ENCODE measurements at places on chromosomes 16 and 17.

- no peak for DNase-seq
Observed at GRCh38 chr16:67766291-67766690, 40.1 kb downstream of the RANBP10 start.

- no peak for DNase-seq
Observed at GRCh38 chr16:13926464-13926863, 6.5 kb downstream of the ERCC4 start.

GRCh38 chr17:44908761-44909326, 6.5 kb downstream of the GFAP start:
- DNase-seq = no peak

DNA sequence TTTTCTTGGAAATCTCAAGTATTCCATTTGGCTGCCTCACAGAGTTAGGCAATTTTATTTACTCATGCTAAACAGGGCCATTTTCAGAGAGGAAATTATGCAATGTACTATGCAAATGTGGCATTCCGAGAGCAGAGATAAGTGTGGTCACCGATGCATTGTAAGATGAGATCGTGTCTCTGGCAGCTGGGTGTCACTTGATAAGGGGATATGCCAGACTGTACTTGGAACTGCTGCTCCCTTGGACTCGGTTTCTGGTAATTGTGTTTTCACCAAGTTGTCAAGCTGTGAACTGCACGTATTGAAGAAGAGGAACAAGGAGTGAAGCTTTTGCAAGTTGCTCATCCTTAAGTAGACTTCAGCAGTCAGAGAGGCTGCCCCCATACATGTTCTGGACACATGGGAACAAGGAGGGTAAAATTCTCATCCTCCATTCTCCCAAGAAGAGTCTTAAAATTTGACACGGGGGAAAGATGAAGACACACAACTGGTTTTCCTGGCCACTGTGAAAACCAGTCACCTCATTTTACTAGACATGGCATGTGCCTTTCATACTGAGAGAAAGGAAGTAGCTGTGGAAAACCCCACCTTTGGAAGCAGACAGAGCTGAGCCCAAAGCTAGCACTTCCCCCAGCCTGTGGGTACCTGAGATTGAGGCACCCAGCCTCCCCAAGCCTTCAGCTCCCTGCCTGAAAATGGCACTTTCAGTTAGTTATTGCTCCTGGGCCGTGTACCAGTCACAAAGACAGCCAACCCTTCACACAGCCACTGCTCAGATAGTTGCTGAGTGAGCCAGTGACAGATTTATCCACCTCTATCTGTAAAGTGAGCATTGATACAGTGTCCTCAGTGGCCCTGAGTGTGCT, 150.7 kb downstream of the SOCS1 start:
- peak; percentile 95 for DNase-seq

- DNase-seq = no peak
Observed at GRCh38 chr16:34802396-34802795, 1343.0 kb downstream of the TP53TG3F start.

DNA sequence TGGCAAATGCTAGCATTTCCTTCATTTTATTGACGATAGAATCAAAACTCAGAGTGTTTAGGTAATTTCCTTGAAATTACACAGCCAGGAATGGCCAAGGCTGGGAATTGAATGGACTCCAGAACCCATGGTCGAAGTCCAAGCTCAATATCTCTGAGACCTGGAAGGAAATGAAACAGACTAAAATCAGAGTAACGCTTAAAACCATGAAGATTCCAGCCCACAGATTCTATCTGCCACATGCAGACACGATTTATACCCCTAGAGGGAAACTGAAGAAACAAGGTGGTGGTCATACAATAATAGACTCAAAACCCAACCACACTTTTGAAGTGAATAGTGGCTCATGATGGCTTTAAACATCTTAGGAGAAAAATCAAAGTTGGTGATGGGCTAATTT, 95.6 kb downstream of the PRKCA start:
- no peak for DNase-seq

GRCh38 chr16:55976815-55977214, 101.6 kb upstream of the CES5A start:
- no peak for DNase-seq

DNA sequence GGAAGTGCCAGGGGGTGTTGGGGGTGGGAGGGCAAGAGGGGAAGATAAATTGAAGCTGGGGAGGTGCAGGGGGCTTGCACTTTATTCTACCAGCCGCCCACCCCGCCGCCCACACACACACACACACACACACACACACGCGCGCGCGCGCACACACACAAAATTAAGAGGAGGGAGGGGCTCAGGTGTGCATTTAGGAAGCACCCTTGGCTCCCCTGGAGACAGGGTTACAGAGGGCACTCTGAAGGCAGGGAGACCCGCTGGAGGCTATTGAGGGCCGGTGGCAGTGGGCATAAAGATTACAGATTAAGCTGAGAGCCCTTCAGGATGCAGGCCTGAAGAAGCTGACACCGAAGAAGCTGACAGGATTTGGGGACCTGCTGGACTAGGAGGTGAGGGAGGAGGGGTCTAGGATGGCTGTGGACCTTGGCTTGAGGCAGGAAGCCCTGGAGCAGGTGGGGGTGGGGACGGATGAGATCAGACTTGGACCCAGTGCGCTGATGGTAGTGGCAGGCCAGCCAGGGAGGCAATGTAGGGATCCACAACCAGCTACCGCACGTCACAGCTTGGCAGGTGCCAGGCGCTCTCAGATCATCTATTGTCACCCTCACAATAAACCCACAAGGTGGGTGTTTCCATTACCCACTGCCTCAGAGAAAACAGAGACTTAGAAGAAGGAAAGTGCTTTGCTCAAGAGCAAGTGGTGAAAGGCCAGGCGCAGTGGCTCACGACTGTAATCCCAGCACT, 772 bp upstream of the SAMD14 start:
- no peak for DNase-seq

- DNase-seq = no peak
Observed at GRCh38 chr16:4231367-4231766, 10.5 kb downstream of the SRL start.

DNA sequence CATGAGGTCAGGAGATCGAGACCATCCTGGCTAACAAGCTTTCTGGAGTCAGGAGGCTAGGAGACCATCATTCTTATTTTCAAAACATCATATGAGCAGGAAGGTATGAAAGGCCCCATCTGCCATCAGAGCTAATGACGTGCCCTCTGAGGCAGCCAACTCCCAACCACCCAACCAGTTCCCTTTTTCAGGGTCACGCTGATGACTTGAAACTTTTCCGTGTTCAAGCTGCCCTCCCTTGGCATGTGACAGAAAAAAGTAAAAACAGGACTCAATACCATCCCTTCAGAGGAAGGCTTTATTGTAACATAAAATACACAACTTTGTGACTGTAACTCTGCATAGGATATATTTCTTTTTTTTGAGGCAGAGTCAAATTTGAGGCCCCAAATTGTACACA, 4.6 kb upstream of the GHDC start:
- DNase-seq = no peak

GRCh38 chr17:75012346-75013091, at the start of gene MRPL58:
Gene MRPL58 (plus strand): TSS chr17:75012670. CDS start chr17:75012687, 17 bp downstream.
- DNase-seq = peak; percentile 96

- DNase-seq = peak; percentile 53
Observed at GRCh38 chr16:68396481-68396880, 51.8 kb downstream of the SMPD3 start.

DNA sequence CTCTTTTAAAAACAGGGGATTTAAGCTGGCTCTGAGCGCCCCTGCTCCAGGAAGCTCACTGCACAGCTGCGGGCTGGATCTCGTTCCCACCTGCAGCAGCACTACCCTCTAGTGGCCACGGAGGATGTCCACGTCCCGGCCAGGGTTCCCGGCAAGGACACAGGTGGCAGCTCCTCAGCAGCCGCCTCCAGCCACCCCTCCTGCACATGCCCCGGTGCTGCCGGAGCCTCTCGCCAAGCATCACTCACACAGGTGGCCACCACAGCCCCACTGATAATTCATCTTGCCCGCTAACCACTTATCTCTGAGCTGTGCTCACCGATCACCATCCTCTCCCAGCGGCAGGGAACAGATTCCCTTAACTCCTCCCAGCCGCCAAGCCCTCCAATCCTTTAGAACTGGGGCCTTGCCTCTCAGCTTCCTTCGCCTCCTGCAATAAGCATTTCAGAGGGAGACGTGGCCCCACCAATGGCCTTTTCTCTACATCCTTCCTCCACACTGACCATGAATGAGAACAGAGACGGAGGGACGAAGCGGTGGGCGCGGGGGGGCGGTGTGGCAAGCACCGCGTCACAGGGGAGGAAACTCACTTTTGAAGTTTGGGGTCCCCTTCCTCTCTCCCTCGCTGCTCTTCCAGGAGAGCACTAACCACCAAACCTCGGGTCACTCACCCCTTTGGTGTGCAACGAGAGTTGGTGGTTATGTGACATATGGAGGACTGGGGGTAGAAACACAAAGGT, 222.1 kb downstream of the RBFOX3 start:
- DNase-seq = peak; percentile 62

GRCh38 chr17:81348097-81349055, 46.9 kb upstream of the BAHCC1 start:
- no peak for DNase-seq

GRCh38 chr16:10564591-10564990, 15.8 kb downstream of the EMP2 start:
- no peak for DNase-seq

DNA sequence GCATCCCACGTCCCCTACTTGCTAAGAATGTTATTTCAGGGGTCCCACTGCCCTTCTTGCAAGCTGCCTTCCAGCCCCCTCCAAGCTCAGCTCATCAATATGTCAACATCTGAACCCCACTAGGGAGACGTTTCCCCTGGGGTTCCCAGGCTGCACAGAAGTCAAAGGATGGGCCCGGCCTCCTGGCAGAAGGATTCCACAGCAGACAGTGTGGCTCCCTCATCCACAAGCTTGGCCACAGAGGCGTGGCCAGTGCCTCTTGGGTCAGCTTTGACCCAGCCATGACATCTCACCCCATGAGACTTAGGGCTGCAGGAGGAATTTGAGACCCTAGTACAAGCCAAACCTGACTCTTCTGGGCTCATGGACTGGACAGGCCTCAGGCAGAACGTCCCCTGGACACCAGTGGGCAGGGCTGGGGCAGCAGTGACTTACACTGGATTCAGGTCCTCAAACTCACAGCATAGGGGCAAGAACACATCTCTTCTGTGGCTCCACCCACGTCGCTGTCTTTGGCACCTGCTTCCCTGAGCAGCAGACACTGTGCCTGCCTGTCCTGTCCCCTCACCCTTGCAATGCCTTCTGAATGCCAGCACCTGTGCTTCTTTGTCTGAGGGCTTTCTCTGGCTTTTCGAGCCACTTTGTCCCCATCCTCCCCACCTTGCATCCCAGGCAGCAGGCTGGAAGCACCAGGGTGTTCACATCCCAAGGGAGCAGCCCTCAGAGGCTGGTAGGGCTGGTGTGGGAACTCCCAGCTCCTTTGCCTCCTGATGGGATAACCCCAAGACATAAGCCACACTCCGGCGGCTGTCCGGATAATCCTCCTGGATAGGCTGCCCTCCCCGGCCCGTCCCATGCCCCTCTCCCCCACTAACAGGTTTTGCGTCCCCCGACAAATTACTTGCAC, 56.0 kb upstream of the ENPP7 start:
- DNase-seq = no peak

DNA sequence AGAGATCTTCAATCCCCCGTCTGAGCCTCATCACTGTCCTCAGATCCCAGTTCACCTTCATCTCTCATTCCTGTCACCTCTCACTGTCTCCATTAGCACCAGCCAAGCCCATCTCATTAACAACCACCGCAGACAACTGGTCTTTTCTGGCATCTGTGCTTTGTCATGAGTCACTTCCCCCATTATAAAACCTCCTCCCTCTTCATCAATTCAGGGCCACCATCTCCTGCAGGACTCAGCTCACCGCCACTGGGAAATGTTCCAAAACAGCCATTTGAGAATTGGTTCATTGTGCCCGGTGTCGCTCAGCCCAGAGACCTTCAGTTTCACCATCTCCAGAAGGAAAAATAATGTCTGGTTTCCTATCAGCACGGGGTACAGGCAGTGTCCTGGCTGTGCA, 56.9 kb upstream of the TEKT3 start:
- DNase-seq = no peak

GRCh38 chr16:14007450-14007849, 63.7 kb upstream of the MRTFB start:
- peak; percentile 87 for DNase-seq

DNA sequence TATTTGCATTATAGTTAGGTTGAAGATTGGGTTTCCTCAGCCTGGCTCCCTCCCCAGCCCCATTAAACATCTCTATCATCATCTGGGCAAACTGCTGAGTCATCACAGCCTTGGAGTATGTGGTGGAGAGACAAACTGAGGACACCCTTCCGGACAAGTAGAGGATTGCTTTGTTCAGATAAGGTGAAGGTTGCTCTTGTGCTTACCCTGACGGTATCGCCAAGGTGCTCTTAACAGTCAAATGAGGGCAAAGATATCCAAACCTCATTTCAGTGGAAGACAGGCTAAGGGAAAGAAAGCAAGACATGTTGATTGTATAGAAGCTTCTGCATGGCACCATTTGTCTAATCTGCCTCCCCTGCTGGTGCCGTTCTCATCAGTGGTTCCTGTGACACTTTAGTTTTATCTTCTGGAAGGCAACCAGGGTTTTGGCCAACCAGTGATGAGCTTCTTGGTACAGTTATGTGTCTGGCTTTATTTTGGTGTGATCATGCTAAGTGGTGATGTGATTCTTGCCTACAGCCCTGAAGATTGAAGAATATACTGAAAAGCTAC, 56.9 kb upstream of the LGALS9 start:
- DNase-seq = peak; percentile 57

GRCh38 chr16:8402981-8403843, 187.1 kb downstream of the TMEM114 start:
- DNase-seq = no peak

DNA sequence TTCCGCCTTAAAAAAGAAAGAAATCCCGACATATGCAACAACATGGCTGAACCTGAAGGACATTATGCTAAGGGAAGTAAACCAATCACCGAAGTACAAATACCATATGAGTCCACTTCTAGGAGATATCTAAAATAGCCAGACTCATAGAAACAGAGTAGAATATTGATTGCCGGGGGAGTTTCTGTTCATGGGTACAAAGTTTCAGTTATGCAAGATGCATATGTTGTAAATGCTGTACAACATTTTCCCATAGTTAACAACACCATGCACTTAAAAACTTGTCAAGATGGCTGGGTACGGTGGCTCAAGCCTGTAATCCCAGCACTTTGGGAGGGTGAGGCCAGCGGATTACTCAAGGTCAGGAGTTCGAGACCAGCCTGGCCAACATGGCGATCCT, 251.5 kb upstream of the EEF2KMT start:
- no peak for DNase-seq

GRCh38 chr17:72472106-72472505, 351.3 kb downstream of the SOX9 start:
- no peak for DNase-seq

- no peak for DNase-seq
Observed at GRCh38 chr16:58200004-58200797, 2.3 kb upstream of the CSNK2A2 start.

DNA sequence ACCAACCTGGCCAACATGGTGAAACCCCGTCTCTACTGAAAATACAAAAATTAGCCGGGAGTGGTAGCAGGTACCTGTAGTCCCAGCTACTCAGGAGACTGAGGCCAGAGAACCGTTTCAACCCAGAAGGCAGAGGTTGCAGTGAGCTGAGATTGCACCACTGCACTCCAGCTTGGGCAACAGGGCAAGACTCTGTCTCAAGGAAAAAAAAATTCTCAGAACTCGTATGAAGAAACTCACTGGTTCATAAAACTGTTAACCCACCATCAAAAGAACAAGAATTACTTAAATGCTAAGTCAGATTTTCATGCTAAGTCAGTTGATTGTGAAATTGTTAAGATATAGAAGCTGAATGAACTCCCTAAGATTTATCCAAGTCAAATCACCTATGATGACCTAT, 31.3 kb downstream of the SLC39A11 start:
- no peak for DNase-seq

Measured in adipocyte (in vitro differentiated cells).